ENCODE measurements at places on chromosomes 3 and 15.
A peak's percentile ranks its signal among the peaks of the same experiment; 100 is the strongest.

DNA sequence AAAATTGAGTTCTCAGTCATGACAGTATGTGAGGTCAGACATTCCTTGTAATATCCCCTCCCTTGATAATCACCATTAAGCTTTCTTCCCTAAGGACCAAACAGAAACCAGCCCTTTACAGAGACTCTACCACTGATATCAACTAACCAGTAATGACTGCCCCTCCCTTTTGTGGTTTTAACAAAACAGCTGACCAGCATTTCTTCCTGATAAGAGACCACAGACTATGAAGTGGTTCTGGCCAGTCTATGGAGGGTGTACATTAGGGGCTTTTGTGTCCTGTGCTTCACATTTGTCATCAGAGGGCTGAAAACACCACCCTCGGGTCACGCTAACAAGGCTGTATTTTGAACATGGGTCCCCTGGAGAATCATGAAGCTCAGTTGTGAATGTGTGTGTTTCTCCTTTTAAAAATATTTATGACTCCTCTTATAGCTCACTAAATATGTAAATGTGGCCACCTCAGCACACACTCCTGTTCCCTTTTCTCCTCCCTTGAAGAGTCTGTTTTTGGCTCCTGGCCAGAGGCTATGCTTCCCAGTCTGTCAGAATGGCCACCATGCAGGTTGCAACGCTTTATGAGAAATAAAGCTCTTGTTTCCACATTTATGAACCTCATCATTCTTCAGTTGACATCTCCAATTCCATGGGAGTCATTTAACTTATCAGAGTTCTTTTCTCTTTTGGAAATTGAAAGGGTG lies 239.3 kb downstream of the CPNE4 start:
- no peak for DNase-seq

DNA sequence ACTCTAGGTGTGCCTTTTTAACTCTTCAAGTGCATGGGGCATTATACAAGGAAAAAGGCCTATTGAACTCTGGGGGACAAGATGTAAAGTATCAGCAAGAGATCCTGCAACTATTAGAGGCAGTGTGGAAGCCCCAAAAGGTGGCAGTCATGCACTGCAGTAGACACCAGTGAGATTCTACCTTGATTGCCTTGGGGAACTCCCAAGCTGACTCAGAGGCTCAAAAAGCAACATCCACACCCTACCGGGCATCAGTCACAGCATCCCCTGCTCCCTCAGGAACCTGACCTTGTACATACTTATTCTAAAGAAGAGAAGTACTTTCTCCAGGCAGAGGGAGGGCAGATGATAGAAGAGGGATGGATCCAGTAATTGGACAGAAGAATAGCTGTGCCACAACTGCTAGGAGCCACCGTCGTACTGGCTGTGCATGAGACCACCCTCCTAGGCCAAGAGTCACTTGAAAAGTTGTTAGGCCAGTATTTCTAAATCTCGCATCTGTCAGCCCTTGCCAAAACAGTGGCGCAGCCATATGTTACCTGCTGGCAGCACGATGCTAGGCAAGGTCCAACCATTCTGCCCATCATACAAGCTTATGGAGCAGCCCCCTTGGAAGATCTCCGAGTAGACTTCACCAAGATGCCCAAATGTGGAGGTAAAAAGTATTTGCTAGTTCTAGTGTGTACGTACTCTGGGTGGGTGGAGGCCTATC lies 523.1 kb upstream of the FRG2C start:
- no peak for DNase-seq

DNA sequence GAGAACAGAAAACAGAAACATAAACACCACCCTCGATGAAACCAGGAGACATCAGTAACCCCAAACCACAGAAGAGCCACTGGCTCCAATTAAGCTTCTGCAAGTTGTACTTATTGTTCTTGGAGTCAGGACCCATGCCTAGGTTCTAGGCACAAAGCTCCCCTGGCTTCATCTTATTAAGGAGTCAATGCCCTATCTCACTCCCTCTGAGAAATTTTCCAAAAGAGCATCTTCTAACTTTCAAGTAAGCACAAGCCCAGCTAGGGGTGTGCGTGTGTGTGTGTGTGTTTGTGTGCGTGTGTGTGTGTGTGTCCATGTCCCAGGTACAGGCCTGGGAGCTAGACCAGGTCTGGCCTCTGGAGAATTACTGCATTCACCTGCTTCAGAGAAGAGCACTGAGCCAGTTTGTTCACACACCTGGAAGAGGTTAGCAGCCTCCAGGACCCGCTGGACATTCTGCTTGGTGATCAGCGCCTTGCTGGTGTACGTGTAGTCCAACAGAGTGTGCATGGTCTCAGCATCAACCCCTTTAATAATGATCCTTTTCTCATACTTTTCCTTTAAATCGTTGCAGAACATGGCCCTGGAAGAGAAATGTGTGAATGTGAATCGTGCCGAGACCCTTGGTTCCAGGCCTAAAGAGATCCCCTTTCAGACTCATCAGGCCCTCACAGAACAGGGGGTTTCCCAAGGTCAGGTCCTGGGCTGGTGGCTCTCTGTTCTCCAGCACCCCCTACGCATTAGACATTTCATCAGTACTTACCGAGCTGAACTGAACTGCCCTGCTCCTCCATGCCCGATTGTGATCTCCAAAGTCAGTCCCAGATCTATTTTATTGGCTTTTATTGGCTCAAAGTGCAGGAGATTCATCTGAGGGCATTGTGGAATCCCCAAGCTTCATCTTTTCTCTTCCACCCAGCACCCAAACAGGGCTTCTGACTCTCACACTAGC lies 27.8 kb downstream of the KLHL6 start:
- DNase-seq, result no peak

DNA sequence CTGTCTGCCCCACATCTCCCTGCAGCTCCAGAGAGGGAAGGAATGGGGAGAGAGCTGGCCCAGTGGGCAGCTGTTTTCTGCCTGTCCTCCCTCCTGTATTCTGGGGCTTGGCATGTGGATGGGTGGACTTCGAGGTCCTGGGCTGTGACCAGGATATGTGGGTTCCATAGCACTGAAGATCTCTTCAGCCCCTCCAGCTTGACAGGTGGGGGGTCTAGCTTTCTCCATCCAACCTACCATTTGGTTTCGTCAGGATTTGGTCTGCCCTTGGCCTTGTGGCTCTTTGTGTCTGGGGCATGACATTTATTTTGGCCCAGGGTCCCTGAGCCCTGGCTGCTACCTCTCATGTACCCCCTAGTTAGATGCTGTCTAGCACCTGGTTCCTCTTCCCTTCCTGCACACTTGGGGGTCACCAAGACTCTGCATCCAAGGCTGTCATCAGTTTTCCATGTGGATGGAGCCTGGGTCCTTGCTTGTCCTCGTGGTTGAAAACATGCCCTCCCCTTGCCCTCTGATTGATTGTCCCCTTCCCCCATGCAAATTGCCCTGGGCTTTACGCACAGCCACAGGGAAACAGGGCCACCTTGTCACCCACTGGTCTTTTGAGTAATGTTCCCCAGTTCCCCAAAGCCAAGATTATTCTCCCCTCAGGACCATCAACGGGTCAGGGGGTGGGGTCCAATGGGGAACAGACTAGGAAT lies 3.2 kb downstream of the EPHB3 start:
- no peak for DNase-seq

DNA sequence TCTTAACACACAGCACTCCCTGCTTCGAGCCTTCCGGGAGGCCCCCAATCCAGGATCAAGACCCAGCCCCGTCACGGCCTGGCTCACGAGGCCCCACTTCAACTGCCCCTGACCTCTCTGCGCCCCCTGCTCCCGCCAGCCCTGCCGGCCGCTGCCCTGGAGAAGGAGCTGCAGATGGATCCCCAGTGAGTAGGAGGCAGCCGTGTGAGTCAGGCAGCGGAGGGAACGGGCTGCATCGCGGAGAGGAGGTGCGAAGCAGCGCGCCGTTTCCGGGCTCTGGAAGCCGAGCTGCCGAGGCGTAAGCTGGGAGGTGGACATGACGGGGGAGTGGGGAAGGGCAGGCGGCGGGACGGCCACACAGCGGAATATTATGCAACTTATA lies 133.4 kb downstream of the TPRA1 start:
- no peak for DNase-seq

- peak; percentile 66 for DNase-seq
Measured at GRCh38 chr15:45634432-45635190, at the start of gene SQOR. Gene SQOR (plus strand): TSS chr15:45635029. CDS start chr15:45658924, 23,895 bp downstream.

GRCh38 chr3:77362936-77363335 lies 323.0 kb downstream of the ROBO2 start:
- DNase-seq, result no peak

DNA sequence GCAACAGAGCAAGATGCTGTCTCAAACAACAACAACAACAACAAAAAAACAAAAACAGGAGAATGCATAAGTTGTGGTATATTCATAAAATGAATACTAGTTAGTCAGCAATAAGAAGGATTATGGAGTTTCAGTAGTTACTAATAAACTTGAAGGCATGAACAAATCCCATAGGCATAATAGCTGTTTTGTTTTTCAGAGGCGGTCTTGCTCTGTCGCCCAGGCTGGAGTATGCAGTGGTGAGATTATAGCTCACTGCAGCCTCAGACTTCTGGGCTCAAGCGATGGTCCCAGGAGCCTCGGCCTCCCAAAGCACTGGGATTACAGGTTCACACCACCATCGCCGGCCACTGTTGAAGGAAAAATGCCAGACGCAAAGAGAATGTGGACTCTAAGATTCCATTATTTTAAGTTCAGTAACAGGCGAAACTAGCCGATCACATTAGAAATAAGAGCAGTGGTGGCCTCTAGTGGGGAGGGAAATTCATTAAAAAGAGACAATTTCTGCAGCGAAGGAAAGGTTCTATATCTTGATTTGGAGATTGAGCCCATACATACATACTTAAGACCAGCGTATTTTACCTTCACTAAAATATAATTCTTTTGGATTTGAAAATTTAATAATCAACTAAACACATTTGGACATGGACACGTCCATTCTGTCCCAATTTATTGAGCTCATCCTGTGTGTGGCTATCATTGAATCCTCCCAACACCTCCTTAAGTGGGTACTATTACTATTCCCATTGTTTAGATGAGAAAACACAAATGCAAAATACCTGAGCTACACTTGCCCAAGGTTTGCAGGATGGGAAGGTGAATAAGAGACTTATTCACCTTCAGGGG lies 27.4 kb upstream of the HDAC11 start:
- DNase-seq, result peak; percentile 26

- no peak for DNase-seq
Measured at GRCh38 chr3:194739498-194740284, 54.0 kb downstream of the FAM43A start.

GRCh38 chr3:32596909-32597369 lies 26.3 kb upstream of the DYNC1LI1 start:
- no peak for DNase-seq

DNA sequence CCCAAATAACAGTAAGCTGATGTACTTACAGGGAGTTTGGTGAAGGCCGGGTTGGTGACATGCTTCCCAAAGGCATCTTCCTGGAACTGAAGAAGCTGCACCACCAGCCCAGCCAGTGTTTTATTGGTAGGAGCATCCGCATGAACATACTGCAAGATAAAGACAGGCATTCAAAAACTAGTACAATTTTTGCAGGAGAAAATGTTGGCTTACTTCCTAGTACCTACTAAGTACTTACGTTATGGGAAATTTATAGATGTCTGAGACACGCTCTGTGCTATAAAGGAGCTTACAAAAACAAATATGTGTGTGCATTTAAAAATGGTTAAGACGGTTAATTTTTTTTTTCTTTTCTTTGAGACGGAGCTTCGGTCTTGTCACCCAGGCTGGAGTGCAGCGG lies 8.9 kb downstream of the SMARCC1 start:
- DNase-seq, result no peak

DNA sequence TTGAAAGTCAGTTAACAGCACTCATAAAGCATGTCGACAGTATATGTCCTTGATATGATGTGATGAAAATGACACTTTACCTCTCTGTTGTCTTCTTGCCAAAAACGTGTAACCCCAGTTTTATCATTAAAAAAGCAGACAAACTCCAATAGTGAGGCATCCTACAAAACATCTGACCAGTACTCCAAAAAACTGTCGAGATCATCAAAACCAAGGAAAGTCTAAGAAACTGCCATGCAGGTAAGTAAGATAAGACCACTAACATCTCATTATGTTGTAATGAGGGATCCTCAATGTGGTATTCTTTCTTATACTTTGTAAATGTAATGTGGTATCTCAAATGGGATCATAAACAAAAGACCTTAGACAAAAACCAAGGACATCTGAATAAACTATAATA lies 152.3 kb downstream of the NR1I2 start:
- no peak for DNase-seq

DNA sequence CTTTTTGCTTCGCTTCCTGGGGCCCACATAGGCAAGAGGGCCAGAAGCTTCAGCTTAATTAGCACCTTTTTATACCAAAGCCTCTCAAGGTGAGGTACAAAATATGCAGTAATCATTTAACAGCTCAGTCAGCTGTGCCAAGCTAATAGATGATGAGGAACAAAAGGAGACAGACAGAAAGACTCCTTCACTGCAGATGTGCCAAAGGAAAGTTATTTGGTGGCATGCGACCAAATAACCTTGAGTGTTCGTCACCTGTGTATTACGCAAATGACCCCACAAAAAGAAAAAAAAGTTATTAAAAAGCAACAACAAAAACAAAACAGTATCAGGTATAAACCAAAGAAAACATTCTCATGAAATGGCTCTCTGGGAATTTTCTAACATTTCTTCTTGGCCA lies 325.8 kb upstream of the IGF1R start:
- no peak for DNase-seq

- no peak for DNase-seq
Measured at GRCh38 chr3:71806736-71807135, 21.8 kb upstream of the PROK2 start.

GRCh38 chr15:29770796-29771195 lies 51.5 kb downstream of the TJP1 start:
- no peak for DNase-seq

DNA sequence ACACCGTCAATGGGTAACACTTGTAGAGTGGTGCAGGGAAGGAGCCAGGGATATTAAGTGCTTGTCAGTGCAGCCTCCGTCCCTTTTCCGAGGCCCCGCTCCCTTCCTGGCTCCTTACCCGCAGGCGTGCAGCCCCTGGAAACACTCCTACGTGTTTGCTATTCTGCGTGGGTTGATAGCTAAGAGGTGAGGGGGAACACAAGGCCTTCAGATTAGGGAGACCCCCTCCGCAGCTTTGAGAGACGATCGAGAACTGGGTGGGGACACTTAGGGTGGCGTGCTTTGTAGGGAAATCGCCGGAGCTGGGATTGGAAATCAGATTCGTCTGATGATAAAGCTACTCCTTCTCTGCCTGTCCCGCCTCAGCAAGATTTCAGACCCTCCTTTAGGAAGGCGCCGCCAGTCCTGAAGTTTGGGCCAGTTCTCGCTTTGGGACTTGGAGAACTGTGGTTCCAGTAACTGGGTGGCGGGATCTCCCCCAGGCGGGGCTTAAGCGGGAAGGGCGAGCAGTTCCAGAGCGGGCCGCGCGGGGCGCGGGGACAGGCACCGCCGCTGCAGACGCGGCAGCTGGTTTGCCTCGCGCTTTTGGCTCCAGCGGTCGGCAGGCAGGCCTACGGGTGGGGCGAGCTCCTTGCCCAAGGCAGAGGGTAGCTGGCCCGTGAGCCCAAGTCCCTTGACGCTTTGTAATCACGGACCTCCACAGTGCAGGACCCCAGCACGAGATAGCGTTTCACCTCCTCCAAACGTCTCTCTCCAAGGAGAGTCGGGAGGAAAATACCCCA lies 8.0 kb upstream of the FAM107A start:
- DNase-seq, result peak; percentile 33

GRCh38 chr15:93366387-93367100 lies 277.5 kb upstream of the RGMA start:
- DNase-seq, result no peak

All from stimulated activated naive CD4-positive, alpha-beta T cell treated with Interleukin-2 at 50 U/mL for 16 hours (primary cell).